ENCODE measurements at places on chromosomes 11 and 22.

GRCh38 chr11:125262830-125263218 lies 98.3 kb downstream of the PKNOX2 start:
- no peak for DNase-seq

DNA sequence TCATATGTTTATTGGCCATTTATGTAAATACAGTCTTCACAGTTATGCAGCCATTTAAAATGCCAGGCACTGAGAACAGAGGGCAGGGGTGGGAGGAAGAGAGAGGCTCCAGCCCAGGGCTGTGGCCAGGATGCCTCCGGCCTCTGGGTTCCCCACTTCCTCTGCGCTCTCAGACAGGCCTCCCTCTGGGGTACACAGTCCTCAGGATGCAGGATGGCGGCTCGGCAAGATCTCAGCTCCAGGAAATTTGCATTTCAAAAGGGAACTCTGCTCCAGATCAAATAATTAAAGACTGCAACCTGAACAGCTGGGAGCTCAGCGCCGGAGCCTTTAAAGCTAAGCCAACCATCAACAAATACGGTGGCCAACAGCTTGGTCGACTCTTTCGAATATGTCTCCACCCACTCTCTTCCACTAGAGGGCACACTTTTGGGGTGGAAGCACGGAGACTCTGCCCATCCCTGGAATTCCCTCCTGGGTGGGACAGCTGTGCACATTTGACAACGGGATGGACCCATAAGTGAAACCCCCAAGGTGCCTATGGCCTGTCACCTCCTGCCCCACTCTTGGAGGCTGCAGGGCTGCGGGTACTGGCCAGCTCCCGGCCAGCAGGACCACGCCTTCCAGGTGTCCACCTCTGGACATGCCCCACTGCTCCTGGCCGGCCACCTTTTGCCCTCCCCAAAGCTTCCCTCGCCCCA lies 1044.7 kb downstream of the BRD1 start:
- DNase-seq = no peak

GRCh38 chr11:20627026-20627425 lies 27.6 kb downstream of the SLC6A5 start:
- no peak for DNase-seq

- DNase-seq = no peak
These were observed 682.6 kb downstream of the KCNA4 start for GRCh38 chr11:29333993-29334775.

- no peak for DNase-seq
These were observed 96.3 kb upstream of the ZBED5 start for GRCh38 chr11:10954184-10954583.

DNA sequence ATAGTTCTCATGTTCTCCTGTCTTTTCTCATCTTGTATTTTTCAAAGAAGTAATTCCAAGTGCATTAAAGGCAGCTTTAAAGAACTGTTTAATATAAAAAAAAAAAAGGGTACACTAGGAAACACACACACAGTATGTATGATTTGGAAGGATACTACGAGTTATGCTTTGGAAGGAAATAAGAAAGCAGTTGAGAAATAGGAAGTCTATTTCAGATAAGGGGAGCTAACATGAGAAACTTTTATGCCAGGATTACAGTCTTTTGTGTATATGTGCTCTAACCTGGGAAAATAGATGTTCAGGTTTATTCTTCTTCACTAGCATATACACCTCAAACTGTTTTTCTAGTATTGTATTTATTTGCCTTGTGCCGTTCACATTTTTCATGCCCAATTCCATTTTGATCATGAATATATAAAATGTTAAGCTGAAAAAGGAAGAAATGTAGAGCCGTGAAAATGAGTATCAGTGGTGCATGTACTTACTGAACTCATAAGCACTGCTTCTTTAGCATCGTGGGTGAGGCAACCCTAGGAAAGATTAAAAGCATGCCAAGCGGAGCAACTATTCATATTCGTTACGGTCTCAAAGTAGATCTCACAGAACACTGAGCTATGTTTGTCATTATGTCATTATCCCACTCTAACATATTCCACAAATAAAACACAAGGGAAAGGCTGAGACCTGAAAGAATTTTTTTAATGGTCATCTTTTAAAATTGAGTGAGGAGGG lies 59.6 kb downstream of the GUCY1A2 start:
- DNase-seq = no peak

DNA sequence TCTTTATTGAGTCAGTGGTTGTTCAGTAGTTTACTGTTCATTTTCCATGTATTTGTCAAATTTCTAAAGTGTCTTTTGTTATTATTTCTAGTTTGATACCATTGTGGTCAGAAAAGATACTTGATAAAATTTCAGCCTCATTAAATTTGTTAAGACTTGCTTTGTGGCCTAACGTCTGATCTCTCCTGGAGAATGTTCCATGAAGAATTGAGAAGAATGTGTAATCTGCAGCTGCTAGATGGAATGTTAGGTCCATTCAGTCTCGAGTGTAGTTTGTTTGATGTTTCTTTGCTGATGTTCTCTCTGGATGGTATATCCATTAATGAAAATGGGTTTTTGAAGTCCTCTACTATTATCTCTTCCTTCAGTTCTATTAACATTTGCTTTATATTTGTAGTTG lies 394.7 kb upstream of the ANO5 start:
- no peak for DNase-seq

GRCh38 chr11:64697663-64698375 lies 25.2 kb downstream of the NRXN2 start:
- no peak for DNase-seq

DNA sequence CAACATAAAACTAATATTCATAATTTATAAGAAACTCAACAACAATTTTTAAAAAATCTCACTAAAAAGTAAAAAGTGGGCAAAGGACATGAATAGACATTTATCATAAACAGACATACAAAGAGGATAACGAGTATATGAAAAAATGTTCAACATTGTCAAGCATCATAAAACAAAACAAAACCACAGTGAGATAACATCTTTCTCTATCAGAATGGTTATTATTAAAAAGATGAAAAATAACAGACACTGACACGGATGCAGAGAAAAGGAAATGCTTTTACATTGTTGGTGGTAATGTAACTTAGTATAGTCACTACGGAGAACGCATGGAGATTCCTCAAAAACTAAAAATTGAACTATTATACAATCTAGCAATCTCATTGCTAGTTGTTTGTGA lies 813.0 kb downstream of the LUZP2 start:
- DNase-seq = no peak

- no peak for DNase-seq
These were observed 4.2 kb downstream of the NOX4 start for GRCh38 chr11:89487016-89487415.

- no peak for DNase-seq
These were observed 116.9 kb downstream of the SIK3 start for GRCh38 chr11:116981266-116981885.

DNA sequence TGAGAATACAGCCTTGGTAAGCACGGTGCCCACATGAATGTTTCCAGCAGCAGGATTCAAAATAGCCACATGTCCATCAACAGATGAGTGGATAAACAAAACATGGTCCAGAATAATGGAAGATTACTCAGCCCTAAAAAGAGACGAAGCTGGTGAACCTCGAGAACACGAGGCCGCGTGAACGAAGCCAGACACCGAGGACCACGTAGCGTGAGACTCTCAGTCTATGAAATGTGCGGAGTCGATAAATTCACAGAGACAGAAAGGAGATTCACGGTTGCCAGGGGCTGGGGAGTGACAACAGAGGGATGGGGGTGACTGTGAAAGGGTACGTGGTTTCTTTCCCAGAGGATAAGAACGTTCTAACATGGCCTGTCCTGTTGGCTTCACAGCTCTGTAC lies 2.9 kb upstream of the ASCL2 start:
- no peak for DNase-seq

GRCh38 chr11:10287766-10288715 lies 6.0 kb downstream of the SBF2 start:
- DNase-seq = no peak

DNA sequence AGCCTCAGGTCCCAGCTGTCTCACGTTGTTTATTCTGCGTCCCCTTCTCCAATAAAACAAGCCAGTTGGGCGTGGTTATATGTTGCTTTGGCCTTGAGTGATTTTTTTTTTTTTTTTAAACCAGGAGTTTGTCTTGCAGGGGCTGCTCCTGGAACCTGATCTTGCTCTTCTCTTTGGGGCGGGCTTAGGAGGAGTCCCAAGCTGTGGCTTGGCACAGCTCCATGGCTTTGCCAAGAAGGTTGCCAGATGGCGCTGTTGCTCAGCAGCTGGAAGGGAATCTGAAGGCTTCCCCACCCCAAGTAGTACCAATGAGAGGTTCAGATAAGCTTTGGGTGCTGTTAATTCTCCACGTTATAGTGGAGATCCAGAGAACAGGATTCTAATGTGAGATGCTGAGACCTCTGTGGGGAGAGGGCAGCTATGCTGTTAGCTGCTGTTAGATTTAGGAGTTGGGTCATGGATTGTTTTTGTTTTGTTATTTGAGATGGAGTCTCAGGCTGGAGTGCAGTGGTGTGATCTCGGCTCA lies 2.0 kb upstream of the FERMT3 start:
- DNase-seq = peak; percentile 87

- DNase-seq = peak; percentile 64
These were observed 2.8 kb downstream of the SIAE start for GRCh38 chr11:124670732-124671131.

DNA sequence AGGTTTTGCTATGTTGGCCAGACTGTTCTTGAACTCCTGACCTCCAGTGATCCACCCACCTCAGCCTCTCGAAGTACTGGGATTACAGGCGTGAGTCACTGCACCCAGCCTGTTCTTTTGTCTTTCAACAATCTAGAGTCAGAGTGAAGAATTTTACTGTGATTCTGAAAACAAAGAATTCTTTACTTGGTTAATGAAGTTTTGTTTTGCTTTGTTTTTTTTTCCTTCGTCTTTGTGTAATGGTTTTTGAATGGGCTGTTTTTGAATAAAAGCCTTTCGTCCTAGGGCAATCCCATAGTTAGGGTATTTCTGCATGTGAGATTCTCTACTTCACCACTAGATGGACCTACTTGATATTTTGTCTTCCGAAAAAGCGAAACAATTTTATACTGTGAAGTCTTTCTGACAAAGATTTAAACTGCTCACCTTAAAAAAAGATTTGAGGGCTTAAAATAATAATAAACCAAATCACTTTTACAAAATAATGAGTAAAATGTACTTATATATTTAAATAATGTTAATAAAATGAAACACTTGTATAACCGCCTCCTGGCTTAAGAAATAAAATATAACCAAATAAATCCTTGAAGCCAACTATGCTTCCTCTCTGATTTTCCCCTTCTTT lies 43.4 kb upstream of the SC5D start:
- no peak for DNase-seq

- no peak for DNase-seq
These were observed 176.0 kb downstream of the CHST1 start for GRCh38 chr11:45489281-45489905.

GRCh38 chr11:9512370-9513019 lies 51.7 kb downstream of the ZNF143 start:
- no peak for DNase-seq

DNA sequence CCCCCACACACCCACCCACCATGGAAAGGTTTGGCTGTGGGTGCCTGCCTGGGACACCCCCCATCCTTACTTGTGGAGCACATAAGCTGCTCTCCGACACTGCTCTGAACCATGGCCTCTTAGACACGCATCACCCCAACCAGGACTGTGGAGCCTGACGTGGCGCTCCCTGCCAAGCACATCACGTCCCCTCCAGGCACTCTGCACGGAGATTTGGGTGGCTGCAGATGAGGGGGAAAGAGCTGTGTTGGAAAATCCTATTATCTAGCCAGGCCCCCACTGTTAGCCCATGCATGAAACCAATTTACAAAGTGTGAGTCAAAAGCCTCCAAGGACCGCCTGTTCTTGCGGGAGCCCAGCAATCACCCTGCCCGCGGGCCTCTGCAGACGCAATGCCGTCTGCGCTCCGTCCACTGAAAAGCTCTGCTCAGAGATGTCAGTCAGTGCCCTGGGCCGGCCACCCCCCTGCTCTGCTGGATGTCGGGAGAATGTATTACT lies 163.4 kb upstream of the NECTIN1 start:
- DNase-seq = no peak

DNA sequence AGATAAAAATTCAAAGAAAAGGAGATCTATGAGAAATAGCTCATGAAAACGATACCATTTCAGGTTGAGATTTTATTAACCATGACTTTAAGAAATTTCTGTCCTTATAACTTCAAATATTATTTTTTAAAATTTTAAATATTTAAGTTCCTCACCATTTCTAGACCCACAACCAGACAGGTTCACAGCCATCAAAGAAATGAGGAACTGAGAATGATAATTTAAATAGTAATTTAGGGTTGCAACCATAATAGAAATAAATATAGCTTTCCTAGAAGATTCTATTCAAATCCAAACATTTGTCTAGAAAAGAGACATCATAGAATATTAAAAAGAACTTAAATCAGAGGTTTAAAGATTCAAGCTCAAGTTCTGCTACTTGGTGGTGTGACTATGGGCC lies 5.9 kb upstream of the VWA5A start:
- DNase-seq = no peak

DNA sequence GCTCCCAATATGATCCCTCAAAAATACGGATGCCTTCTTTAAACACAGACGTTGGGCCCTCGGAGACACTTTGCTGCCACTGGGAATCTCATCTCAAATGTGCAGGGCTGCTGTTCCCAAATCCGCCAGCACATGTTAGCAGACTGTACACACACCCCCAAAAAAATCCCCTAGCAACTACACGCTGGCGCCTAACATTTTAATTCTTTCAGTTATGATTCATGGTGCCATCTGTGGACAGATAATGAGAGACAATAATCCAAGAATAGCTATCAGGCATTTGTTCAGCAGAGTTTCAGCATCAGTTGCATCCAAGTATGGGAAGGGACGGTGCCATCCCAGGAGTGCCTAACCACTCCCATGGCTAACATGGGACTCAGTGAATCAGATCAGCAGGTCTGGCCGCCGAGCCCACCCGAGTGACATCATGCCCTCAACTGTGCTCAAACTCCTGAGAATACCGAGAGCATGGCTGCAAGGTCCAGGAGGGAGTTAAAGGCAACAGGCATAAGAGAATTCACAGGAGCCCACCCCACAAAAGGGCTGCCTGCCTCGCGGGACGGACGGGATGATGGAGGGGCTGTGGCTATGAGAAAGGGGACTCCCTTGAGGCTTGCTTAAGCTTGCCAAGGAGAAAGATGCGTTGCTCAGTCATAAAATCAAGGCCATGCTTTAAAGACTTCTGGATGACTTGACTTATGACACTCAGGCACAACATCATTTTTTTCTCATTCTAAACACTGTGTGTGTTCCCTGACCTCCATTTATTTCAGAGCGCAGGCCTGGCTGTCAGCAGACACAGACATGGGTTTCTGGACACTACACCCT lies 337.0 kb downstream of the SHANK2 start:
- DNase-seq = no peak

DNA sequence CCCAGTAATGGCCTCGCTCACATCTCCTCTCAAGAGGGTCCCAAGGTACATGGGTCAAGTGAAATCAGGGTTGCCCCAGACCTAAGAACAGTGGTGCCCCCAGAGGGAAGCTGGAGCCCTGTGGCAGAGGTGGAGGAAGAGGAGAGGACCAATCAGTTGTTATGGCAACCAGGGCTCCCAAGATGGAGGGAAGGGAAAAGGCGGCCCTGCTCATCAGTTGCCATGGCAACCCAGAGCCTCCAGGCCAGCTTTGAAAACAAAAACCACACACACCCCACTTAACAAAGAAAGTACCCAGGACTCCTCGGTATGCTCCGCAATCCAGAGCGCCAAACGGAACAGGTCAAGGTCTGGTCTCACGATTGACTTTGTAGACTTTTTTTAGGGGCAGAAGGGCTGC lies 53.5 kb upstream of the SLC35C1 start:
- no peak for DNase-seq

- DNase-seq = no peak
These were observed 12.8 kb downstream of the BRSK2 start for GRCh38 chr11:1402355-1403077.

Measured in CD4-positive, alpha-beta T cell treated with Interleukin-1 beta for 1 hour (primary cell).